Fibroblast of skin of right quadriceps (primary cell): ENCODE measurements at places on chromosomes 12 and 14.
A peak's percentile ranks its signal among the peaks of the same experiment; 100 is the strongest.

- no peak for DNase-seq
Measured at GRCh38 chr12:52603314-52603713, 2.1 kb upstream of the KRT72 start.

- DNase-seq, result no peak
Measured at GRCh38 chr14:31484754-31485153, 3.1 kb downstream of the GPR33 start.

DNA sequence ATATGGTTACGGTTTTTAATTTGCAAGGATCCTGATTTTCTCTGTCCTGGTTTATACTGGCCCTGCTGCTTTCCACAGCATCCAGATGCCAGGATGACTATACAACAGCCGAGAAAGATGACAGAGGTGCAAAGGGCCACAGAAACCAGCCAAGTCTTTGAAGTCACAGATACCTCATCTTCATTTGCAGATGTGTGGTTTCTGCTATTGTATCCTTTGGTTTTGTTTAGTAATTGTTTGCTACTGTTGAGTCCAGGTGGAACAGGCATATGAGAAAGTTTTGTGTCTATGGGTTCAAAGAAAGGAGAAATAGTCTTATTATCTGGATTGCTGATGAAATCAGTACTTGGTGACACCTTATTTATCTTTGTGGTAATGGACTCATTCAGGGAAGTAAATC is 17.3 kb upstream of the KLHL42 start:
- DNase-seq, result no peak

- DNase-seq, result no peak
Measured at GRCh38 chr14:100147691-100148464, 11.6 kb downstream of the DEGS2 start.

DNA sequence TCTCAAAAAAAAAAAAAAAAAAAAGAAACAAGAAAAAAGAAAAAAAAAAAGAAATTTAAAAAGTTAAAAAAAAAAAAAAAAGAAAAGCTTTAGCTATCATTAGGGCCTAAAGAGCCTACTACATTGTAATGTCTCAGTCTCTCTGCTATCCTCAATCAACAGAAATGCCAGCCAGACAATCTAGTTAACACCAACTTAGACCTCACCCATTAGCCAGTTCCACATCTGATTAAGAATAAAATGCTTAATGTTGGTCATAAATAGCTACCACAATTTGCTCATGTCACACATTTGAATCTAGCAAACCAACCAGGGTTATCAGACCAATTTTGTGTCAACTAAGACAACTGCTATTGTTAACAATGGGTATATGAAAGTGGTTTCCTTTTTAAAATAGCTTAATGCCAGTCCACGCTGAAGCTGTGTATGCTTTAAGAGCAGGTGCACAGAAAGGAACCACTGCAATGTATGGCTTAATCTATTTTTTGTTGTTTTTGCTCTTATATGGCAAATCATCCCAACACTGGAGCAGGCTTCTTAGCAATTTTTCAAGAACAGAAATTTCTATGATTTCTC is 45.5 kb upstream of the SELPLG start:
- no peak for DNase-seq

DNA sequence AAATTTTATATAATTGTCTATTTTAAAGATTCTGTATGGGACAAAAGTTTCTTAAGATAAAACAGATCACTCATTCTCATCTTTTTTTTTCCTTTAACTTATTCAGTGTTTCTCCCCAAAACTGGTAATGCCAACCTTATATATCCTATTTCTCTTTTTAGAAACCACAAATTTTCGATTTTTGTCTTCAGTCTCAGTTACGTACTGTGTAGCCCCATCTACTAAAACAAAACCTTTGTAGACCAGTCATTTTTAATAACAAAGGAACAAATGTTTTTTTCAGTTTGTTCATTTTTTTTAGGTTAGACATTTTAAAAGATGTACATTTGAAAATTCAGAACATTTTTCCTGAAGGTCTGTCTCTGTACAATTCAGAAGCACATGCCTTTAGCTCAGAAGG is 18.2 kb downstream of the PNMA1 start:
- no peak for DNase-seq

- DNase-seq, result no peak
Measured at GRCh38 chr14:54877703-54878021, 25.0 kb downstream of the GCH1 start.

GRCh38 chr12:84661786-84662185 is 250.8 kb downstream of the SLC6A15 start:
- peak; percentile 71 for DNase-seq

DNA sequence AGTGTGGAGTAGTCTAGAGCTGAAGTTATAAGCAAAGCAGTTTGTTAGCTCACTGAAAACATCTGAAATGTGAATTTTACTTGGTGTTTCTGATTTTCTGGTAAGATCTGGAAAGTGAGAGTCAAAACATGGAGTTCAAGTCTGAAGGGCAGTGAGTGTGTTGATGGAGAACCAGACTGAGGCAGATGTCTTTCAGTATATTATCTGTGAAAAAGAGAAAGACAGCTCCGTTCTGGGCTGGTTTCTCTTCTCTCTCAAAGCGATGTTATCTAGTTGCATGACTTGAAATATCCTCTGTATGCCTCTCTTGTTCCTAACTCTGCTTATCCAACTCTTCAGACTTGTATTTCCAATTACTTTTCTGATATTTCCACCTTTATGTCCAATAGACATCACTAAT is 381.9 kb upstream of the RGS6 start:
- no peak for DNase-seq
